ENCODE measurements at places on chromosomes 4 and X.
A peak's percentile ranks its signal among the peaks of the same experiment; 100 is the strongest.

GRCh38 chr4:52957220-52957686 lies 95.1 kb downstream of the RASL11B start:
- DNase-seq: no peak

- DNase-seq: no peak
These were observed 146.8 kb upstream of the NALF2 start for GRCh38 chrX:69357317-69357716.

- no peak for DNase-seq
These were observed 109.6 kb downstream of the GUCY2F start for GRCh38 chrX:109372291-109372690.

- no peak for DNase-seq
These were observed 199.7 kb downstream of the HS6ST2 start for GRCh38 chrX:132758759-132759158.

- DNase-seq: no peak
These were observed 2.4 kb downstream of the RAP2C start for GRCh38 chrX:132216806-132217202.

GRCh38 chr4:74755486-74755885 lies 38.8 kb downstream of the BTC start:
- DNase-seq: no peak

- DNase-seq: peak; percentile 53
These were observed at the start of gene TBC1D8B for GRCh38 chrX:106802388-106803275. TSS of gene TBC1D8B (plus strand) at chrX:106802673. CDS start at chrX:106802854, 181 bp downstream.

DNA sequence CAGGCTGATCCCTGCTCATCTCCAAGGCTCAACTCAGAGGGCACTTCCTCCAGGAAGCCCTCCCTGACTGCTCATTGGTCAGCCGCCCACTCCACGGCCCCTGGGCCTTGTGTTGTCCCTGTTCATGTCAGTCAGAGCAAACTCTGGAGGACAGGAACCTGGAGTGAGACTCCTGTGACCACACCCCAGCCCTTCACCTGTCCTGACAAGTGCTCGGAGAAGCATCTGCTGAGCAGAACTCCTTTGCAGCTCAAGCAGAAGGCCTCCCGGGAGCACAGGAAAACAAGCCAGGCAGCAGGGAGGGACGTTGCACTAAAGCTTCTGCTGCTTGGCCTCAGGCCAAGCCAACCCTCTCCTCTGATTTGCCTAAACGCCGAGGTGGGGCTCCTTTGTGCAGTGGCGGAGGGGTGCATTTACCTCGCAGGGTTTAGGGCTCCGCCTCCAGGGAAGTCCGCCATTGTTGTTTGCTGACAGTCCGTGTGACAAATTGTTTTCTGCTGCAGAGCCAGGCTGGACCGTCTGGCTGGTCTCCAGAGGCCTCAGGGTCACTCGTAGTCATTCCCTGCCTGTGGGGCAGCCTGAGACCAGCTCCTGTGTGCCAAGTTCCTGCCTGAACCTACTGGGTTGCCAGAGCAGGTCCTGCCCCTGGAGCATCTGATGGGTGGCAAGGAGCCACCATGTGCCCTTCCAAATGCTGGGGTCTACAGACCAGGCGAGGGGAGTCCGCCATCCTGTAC lies 61.8 kb downstream of the C4orf50 start:
- no peak for DNase-seq

GRCh38 chr4:185518494-185518893 lies 16.8 kb downstream of the PDLIM3 start:
- DNase-seq: no peak

- DNase-seq: no peak
These were observed 2.1 kb upstream of the NSG1 start for GRCh38 chr4:4384837-4385236.

DNA sequence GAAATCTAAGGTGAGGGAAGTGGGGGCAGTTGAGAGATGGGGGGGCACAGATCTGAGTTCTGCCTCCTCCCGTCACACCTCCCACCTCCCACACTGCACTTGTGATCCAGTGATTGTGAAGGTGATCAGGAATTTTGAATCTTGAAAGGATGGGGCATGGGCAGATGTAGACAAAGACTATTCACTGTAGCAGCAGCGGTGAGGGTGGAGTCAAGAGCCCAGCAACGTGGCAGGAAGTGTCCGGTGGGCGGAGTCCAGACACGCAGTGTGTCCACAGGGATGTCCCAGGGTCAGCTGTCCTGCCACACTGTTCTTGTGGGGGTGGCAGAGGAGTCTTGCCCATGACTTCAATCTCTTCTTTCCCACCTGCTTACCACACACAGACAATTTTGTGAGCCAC lies 330.5 kb upstream of the GALNT7 start:
- DNase-seq: no peak

DNA sequence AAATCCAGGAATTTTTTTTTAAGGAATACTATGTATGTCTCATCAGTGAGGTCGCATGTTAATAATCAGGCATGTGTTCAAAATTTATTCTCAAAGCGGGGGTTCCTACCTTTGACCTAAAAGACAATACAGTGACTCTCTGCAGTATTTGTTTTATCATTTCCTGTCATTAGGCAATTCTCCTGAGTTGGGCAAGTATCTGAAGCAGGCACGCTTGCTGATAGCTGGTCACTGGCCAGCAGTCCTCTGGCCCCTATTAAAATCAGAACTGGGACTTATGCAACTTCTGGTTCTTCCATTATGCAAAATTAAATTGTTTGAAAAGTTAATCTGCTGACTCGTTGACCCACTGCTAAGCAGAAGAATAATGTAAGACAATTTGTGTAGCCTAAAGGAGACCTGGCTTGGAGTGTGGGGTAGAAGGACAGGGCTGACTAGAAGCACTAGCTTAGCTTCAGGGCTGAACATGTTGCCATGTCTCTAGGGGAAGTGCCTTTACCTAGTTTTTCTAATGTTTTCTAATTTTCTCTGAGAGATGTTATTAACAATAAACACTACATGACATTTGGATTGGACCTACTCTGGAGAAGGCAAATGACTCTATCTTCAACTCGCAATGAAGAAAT lies 36.0 kb upstream of the GABRA2 start:
- DNase-seq: no peak
